Peyer's patch (tissue), 4 donors: ENCODE measurements at places on chromosomes 12 and 14. TPM values are rescaled to one million over a fixed set of nuclear protein-coding genes. Genes with fewer than 3 reads are reported as not detected.

Gene PRB2
- total RNA-seq = not detected

Gene CIT
- 10.3 TPM for total RNA-seq

Gene BMP4
- 12.1 TPM for total RNA-seq

Gene PLBD1
- total RNA-seq = 25.1 TPM

Gene PRKCH
- 32.5 TPM for total RNA-seq

Gene PTHLH
- not detected for total RNA-seq

Gene SAV1
- total RNA-seq = 18.3 TPM

Gene A2M
- 201 TPM for total RNA-seq

Gene SLC15A5
- total RNA-seq = not detected

Gene TM9SF1
- total RNA-seq = 22.3 TPM

Gene KLHL33
- total RNA-seq = not detected

Gene MANSC4
- not detected for total RNA-seq

Gene SYT1
- total RNA-seq = 2.0 TPM

Gene AHNAK2
- total RNA-seq = 19.0 TPM
